Natural killer cell (primary cell): ENCODE measurements at places on chromosomes 16 and 17.

GRCh38 chr17:14575471-14575953 is 274.6 kb downstream of the HS3ST3B1 start:
- DNase-seq, result no peak

- DNase-seq, result no peak
Measured at GRCh38 chr17:42188749-42189650, 3.7 kb upstream of the HCRT start.

GRCh38 chr16:80462917-80463316 is 77.9 kb upstream of the DYNLRB2 start:
- no peak for DNase-seq

DNA sequence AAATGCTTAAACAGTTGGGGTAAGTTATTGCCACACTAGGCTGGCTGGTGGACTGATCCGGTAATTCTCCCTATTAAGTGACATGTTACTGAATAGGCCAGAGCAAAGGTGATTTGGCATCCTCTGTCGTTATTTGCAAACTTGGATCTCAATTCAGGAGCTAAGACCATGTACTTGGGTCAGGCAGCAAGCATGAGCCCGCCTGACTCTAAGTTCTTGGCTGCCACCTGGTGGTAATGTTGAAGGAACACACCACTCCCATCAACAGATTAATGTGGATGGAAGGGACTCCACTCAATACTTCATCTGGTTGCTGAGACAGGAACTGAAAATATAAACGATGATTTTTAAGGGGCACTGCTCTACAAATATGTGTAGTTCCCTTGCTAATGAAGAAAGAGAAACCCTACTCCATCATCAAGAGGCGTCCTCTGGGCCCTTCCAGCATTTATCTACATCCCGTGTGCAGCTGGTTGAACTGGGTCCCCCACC is 70.8 kb downstream of the EMP2 start:
- DNase-seq, result peak; percentile 87

GRCh38 chr16:49405123-49405522 is 31.5 kb downstream of the C16orf78 start:
- DNase-seq, result no peak

- DNase-seq, result no peak
Measured at GRCh38 chr16:75702242-75702641, 981 bp upstream of the DUXB start.

- DNase-seq, result no peak
Measured at GRCh38 chr17:64097196-64097936, 32.6 kb downstream of the ERN1 start.

- DNase-seq, result no peak
Measured at GRCh38 chr17:14859542-14859941, 405.6 kb downstream of the PMP22 start.

- no peak for DNase-seq
Measured at GRCh38 chr17:40528692-40529417, 27.4 kb upstream of the TNS4 start.

GRCh38 chr16:3511286-3512180 is 10.7 kb downstream of the CLUAP1 start:
- no peak for DNase-seq

DNA sequence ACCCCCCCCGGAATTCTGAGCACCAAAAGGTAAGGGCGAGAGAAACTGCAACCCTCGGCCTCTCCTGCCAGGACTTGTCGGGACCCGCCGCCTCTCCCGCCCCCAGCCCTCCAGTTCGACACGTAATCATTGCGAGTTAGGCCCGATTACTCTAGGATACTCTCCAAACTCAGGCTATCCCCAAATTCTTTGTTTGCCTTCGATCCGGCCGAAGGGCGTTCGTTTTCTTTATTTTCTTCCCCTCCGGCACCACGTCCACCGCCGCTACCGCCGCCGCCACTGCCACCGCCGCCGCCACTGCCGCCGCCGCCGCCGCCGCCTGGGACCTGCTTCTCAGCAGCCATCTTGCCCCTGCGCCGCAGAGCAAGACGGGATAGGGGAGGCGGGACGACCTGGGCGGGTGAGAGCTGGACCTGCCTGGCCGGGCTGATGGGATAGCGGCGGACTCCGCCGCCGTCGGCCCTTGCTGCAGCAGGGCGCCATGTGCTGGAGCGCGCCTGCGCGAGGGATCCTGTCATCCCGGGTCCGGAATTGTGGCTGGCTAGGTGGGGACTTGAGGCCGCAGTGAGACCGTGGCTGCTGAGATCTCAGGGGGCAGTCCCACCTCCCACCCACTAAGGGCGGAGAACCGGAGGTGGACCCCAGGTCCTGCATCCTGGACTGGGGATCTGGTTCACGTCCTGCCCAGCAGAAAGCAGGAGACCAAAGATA is at the start of gene SRP68:
TSS of gene SRP68 (minus strand) at position 370 of the 711 bp plus-strand sequence. CDS start at position 344, 26 bp downstream.
- DNase-seq, result peak; percentile 75

DNA sequence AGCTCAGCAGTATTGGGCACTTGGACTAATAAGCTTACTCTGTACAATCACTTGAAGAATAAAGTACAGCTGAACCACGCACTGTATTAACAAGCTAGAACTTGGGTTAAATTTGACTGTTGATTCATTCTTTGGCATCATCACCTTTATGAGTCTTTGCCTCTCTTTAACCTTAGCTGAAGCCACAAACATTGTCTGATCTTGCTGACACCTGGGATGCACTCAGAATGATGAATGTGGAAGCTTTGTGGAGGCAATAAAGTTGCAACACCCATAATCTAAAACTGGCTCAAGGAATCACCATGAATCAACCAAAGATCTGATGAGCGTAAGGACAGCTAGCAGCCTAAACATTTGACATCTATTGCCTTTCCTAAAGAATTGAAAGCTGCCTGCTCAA is 590.6 kb upstream of the SOX9 start:
- no peak for DNase-seq
